ENCODE measurements at places on chromosomes 7 and 10.

GRCh38 chr10:33215154-33215553 lies 119.3 kb downstream of the NRP1 start:
- no peak for DNase-seq

DNA sequence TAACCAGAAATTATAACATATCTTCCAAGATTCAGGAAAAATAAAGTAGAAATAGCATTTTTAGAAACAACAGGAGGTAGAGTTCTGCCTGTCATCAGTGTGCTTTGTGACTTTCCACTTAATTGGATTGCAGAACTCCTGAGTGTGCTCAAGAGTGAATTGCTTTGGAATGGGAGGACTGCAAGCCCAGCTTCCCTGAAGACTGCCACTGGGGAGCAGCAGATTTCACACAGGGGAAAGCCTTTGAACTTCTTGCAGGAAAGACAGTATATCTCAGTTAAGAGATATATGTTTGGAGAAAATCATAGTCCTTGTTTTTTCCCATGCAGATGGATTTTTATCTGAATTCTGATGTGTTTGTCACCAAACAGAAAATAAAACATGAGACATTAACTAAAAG lies 124.5 kb downstream of the TMEM168 start:
- no peak for DNase-seq

DNA sequence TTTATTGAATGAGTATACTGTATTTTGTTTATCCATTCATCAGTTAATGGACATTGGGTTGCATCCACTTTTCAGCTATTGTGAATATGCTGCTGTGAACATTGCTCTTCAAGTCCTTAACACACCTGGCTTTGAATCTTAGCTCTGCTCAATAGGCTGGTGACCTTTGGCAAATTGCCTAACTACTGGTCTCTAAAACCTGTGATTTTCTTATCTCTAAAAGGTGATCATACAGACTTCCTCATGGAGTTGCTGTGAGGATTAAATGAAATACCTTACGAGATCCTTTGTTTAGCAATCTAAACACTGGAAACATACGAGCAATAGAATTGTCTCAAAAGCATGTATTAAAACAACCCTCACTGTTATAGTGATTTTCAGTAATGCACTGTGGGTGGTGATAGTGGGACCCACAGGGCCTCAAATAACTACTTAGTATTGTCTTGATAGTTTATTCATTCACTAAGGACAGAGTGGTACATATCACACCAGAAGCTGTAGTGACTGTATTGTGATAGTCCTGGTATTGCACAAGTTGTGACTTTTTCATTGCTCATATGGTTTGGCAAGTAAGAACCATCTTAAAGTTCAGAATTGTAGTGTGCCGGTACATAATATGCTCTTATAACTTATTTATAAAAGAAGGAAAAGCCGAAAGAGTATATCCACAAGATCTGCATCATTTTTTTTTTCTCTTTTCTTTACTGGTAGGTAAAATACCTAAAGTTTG lies 257.6 kb downstream of the EXOC4 start:
- no peak for DNase-seq

DNA sequence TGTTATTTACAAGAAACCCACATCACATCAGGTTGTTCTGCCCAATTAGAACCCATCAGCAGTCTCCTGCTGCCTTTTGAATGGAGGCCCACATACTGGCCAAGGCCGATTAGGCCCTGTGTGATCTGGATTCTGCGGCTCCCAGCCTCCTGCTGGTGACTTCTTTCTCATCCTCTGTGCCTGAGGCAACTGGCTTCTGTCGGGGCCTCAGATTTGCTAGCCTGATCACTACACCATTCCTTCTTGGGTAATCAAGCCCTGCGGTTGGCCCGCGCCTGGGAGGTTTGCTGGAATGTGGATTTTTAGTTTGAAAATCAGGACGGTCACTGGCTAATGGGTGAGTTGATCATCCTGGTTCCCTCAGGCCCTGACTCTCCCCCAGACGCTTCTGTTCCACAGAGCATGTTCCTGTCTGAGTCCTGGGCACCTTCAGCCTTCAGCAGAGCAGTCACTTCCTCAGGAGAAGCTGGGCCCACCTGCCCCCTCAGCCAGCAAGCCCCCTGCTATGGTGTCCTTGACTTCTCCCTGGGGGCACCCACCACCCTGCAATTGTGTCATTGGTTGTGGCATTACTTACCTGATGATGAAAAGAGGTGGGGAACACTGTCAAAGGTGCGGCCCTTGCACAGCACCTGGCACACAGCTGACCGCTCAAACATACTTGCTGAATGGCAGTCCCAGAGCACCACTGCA lies 207.6 kb downstream of the PHTF2 start:
- no peak for DNase-seq

GRCh38 chr10:104521901-104522694 lies 119.0 kb upstream of the SORCS3 start:
- DNase-seq = no peak

DNA sequence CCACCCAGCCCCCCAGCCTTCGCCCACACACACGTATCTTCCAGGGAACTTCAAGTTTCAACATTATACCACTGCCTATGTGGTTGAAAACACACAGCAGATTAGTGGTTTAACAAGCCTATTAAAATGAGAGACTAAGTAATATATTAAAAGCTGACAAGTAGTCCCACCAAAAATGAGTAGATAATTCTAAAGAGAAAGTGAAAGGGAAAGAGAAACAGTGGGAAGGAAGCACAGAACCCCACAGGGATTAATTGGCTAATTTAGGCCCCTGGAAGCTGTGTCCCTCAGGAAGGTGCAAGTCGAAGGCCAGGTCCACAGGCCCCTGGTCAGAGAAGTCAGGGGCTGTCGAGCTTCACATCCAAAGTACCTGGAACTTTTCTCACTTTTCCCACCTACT lies 210.5 kb upstream of the YAE1 start:
- DNase-seq = no peak

- DNase-seq = no peak
Measured at GRCh38 chr10:77873536-77874380, 52.8 kb downstream of the DLG5 start.

- DNase-seq = peak; percentile 38
Measured at GRCh38 chr10:94219829-94220228, 142.9 kb downstream of the NOC3L start.

- no peak for DNase-seq
Measured at GRCh38 chr10:21003240-21003822, 106.2 kb upstream of the NEBL start.

DNA sequence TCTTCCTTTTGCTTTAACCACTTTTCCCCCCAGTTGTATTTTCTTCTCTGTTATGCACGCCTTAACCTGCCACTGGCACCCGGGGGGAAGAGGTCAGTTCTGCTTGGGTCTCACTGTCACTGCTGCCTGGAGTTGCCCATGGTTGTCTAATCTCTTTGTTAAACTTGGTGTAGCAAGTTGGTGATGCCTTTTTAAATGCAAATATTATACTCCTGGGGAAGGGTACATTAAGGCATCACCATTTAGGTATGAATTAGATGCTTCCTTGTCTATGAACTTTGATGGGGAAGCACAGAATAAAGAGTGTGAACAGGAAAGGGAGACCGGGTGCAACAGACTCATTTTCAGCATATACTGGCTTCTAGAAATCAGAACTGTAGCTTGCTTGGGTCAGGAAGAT lies 9.1 kb upstream of the SORCS3 start:
- no peak for DNase-seq

GRCh38 chr10:35268323-35268722 lies 68.0 kb upstream of the CCNY start:
- DNase-seq = no peak

- peak; percentile 24 for DNase-seq
Measured at GRCh38 chr7:16498122-16498521, 28.5 kb upstream of the LRRC72 start.

DNA sequence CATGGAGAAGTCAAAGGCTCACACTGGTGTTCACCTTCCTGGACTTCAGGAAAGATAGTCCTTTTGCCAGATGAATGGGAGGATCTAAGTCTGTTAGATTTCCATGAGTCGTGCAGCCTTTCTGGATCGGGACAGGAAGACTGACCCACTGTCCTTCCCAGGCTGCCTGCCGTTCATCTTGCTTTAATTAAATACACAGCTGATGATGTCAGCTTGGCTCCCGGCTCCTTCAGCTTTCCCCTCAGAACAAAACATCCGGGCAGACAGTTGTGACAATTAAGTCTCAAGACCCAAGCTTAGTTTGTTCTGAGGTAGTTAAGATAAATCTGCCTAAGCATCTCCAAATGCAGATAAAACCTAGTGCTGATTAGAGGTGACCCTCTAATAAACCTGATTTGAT lies 58.6 kb downstream of the AUTS2 start:
- DNase-seq = no peak

DNA sequence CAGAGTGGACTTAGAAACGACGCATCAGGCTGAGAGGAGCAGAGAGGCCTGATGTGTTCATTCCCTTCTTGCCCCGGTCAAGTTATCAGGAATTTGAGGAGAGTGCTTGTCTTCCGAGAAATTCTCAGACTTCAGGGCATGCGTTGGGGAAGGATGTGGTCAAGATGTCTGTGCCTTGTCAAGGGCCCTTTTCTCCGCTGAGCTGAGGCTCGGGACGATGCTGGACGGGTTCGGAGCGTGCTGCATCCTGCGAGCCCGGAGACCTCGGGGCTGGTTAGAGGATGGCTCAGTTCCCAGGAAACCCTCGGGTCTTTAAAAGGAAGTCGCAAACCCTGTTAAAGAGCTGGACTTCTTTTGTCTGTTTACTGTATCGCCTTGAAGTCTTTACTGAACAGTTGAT lies 325.4 kb downstream of the ADARB2 start:
- no peak for DNase-seq

DNA sequence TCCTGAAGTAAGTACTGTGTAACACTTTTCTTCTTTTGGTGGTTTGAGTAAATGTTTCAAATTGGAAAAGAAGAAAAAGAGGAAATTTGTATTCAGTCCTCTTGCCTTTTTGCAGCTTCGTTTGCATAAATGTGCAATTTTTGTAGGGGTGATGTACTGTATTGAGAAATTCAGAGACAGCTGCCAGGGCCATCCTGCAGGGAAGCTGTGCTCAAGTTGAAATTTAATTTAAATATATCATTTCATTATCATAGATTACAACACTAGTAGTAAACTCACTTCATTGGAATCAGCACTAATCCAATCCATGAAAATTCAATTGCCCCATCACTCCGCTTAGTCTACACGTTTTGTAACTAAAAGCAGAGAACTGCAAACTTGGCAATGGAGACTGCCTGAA lies 415.4 kb downstream of the DNAJB9 start:
- DNase-seq = no peak

- DNase-seq = no peak
Measured at GRCh38 chr10:48439581-48440041, 133.1 kb downstream of the MAPK8 start.

GRCh38 chr7:26043801-26044200 lies 108.2 kb upstream of the NFE2L3 start:
- no peak for DNase-seq

GRCh38 chr7:31550432-31550831 lies 36.5 kb downstream of the ITPRID1 start:
- DNase-seq = no peak

- DNase-seq = no peak
Measured at GRCh38 chr7:144738708-144739314, 97.0 kb downstream of the TPK1 start.

GRCh38 chr7:151857412-151857811 lies 19.5 kb downstream of the PRKAG2 start:
- DNase-seq = no peak

- no peak for DNase-seq
Measured at GRCh38 chr7:120733143-120733542, 124.8 kb downstream of the TSPAN12 start.

GRCh38 chr10:1567742-1568495 lies 169.4 kb downstream of the ADARB2 start:
- no peak for DNase-seq

GRCh38 chr7:70042533-70042932 lies 444.3 kb downstream of the AUTS2 start:
- no peak for DNase-seq

GRCh38 chr7:29003703-29004102 lies 45.6 kb upstream of the TRIL start:
- DNase-seq = no peak

DNA sequence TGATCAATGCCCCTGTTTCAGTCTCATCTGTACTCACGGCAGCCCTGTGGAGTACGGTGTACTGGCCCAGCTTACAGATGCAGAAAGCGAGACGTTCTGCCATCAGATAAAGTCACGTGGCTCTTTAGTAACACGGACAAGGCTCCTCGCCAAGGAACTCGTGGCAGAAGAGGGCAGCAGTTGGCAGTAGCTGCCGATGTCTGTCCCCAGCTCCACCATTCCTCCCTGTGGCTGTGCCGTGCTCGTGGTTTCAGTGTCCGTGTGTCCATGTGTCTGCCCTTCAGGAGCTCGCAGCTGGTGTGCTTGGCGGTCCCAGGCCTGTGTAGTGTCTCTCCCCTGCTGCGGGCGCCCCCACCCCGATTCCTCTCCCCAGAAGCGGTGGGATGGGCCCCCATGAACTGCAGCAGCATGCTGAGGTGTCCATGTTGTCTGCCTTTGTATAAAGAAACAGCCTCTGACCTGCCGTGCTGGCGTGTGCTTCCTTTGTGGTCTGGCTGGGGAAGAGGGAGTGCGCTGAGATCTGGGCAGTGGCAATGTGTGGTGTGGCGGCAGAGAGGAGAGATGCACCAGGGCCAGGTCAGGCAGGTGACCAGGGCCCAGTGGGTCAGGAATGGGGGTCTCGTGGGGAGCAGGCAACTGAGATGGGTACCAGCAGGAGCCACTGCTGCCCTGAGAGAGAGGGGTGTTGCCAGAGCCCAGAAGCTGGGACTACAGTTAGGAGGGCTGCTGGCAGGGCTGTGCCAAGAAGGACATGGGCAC lies 9.8 kb downstream of the RHBDD2 start:
- no peak for DNase-seq

DNA sequence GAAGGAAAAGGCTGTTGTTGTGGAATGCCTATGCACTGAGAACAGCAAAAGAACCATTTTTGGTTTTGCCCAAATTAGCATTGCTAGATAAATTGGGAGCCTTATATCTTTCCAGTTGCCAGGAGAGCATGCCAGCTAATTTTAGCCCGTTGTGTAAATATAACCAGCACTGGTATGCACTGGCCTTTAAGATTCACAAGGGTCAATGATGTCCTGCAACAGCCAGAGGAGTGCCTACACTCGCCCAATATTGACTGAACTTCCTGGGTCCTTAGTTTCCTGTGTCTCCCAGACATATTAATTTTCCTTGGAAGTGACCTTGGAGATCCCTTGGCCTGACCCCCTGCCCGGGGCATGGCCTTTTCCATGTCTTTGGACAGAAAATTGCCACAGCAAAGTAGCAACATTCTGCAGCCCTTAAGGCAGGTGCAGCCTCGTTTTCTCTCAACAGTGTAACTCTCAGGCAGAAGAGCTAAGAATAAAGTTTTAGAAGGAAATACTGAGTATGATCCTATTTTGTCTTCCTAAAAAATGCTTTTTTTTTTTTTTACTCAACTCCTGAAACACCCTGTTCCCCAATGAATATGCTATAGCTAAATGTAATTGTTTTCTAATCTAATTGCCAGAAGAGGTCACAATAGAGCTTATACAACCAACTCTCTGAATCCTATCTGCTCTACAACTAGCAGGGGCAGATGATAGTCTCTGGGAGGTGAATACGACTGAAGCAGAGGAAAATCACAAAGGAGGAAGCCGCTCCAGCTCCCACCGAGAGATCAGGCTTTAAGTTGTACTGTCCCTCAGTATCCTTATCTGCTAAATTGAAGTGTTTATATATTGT lies 131.9 kb upstream of the PCGF5 start:
- no peak for DNase-seq
